SHP77 (cell line): ENCODE measurements at places on chromosomes 12 and 14.

- DNase-seq = no peak
Observed at GRCh38 chr12:57777911-57778310, 4.7 kb upstream of the TSFM start.

DNA sequence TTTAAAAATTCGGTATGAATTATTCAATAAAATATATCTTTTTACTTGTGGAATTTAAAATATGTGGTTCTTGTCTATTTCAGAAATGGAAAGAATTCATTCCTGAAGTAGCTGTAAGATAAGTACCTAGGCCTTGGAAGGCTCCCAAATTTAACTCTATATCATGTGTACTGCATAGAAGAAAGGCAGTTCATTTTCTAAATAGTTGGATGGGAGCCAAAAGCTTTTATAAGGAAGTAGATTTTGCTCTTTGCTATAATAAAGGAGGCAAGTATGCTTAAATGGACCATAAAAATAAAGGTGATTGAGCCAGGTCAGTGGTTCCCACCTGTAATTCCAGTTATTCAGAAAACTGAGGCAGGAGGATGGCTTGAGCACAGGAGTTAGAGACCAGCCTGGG lies 187.5 kb downstream of the ATXN7L3B start:
- no peak for DNase-seq

GRCh38 chr12:17680220-17680619 lies 409.8 kb downstream of the RERGL start:
- no peak for DNase-seq

DNA sequence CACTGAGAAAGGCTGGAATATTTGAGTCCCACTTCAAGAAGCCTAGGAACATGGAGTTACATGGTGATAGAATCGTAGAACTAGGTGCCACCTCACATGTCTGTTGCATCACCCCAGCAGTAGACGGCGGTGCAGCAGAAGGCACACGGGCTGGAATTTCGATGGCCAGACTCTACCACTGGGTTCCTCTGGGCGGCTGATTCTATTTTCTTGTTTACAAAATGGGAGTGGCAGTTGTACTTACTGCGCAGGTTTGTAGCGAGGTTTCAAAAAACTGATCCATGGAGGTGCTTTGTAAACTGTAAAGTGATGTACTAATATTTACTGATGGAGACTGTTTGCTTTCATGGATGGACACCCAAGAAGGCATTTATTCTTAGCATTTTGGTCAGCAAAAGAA lies 45.7 kb downstream of the WDR20 start:
- peak; percentile 41 for DNase-seq

GRCh38 chr12:27014859-27015729 lies 910 bp upstream of the TM7SF3 start:
- peak; percentile 50 for DNase-seq

GRCh38 chr14:93101181-93101580 lies 14.5 kb downstream of the ITPK1 start:
- no peak for DNase-seq

- no peak for DNase-seq
Observed at GRCh38 chr12:56137853-56138571, 9.9 kb downstream of the ESYT1 start.

DNA sequence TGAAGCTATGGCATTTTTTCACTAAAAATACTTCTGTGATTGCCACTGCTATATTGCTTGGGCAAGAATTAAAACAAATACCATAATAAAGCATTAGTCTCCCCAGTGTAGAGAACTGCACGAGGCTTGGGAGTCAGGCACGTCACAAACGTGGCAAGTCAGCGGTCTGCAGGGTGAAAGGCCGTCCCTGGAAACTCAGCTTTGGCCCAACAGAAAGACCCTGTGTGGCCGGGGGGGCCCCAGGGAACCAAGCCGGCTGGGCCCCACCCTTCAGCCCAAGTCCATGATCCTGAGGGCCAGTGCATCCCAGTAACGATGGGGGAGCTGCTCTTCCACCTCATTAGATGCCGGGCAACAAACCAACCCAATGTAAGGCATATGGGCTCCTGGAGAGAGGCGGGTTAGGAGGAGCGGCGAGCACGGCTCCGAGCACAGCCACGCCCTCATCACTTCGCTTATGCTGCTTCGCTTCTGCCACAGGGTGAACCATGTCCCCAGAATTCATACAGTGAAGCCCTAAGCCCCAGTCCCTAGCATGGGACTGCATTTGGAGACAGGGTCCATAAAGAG lies 50.9 kb upstream of the GPR68 start:
- DNase-seq = no peak

GRCh38 chr12:124758266-124759220 lies 105.1 kb downstream of the SCARB1 start:
- no peak for DNase-seq

DNA sequence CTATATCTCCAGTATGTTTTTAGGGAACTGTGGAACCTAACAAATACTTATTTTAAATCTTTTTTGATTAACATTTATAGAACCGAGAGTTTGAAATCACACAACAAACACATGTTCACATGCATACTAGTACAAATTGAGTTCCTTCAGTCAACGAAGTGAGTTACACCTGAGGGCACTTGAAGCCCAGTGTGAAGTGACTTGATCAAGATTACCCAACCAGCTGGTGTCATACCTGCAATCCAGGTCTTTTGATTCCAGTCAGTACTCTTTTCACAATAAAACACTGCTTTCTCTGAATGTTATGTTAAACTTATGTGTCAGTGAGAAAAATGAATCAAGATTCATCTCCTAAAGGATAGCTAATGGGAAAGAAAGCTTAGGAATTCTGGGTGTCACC lies 35.2 kb downstream of the VRK1 start:
- no peak for DNase-seq

DNA sequence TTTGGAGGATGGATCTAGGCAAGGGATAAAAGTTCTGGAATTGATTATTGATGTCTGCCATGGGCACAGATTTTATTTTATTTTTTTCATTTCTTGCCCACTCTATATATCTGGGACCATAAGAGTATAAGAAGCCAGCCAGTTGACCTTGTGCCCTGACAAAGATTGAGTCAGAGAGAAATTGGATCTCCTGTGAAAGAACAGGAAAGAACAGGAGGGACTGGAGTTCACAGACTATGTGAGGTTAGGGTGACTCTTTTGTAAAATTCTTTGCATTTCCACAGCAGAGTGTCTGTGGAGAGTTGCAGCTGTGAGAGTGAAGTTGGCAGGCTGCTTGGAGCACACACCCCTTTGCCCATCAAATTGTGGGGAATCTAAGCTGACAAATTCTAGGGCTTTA lies 358.4 kb upstream of the TBX3 start:
- DNase-seq = no peak

GRCh38 chr12:76084863-76085519 lies 506 bp upstream of the NAP1L1 start:
- DNase-seq = peak; percentile 75

DNA sequence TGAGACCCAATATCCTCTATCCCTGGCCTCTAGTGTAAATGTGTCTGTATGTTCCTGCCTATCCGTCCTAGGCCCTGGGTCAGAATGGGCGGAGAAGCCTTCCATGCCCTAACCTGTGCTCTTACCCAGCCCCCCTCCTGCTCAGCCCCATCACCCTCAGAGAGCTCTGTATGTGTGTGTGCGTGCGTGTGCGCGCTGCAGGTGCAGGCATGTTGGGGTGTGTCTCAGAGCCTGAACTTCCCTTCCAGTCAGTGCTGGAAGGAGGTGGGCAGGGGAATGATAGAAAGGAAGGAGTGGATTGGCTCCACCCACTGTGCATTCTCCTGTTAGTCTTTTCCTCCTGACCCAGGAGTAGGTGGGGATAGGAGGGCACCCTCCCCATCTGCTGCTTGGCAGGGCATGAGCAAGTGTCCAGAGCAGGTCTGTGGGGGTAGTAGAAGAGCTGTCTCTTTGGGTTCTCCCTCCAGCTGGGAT lies 7.2 kb downstream of the NAB2 start:
- peak; percentile 50 for DNase-seq

GRCh38 chr12:1533205-1533601 lies 61.2 kb downstream of the FBXL14 start:
- no peak for DNase-seq

- peak; percentile 86 for DNase-seq
Observed at GRCh38 chr14:28875934-28876571, 109.5 kb downstream of the FOXG1 start.

DNA sequence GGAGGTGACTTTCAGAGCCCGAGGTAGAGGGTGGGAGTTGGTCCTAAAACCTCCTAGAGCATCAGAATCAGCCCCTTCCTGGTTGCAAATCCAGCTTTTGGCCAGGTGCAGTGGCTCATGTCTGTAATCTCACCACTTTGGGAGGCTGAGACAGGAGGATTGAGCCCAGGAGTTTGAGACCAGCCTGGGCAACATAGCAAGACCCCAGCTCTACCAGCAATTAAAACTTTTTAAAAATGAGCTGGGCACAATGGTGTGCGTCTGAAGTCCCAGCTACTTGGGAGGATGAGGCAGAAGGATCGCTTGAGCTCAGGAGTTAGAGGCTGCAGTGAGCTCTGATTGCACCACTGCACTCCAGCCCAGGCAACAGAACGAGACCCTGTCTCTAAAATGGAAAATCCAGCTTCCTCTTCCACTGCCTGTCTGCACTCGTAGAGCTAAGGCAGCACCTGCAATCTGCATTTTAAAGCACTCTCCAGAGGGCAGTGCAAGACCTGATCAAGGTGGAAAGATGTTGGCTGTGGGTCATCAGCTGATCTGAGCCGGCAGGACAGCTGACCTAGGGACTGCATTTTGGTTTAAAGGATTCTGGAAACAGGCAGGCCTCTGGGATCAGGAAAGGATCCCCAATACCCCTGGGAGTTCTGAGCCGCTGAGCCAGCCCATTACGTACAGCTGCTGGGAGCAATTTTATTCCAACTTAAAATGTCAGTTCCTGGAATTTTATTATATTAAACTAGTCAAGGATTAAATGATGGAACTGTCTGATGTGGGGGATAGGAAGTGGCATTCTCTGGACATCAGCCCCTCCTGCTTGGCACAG lies 1.8 kb upstream of the TESC start:
- DNase-seq = no peak

DNA sequence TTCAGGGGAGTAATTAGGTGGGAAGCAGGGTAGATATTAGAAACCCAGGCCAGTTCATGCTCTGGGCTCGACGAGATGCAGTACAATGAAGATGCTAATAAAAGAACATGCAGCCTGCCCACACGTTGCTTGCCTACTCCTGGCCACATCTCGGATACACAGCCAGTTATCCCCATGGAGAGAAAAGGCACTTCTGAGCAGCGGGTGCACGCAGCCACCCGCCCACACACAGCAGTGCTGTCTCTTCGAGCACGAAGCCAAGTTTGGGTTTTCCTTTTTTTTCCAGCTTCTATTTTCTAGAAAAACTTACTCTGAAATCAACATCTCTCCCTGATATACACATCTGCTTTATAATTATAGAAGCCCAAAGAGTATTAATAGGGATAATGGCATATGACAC lies 85.7 kb downstream of the CIT start:
- no peak for DNase-seq

DNA sequence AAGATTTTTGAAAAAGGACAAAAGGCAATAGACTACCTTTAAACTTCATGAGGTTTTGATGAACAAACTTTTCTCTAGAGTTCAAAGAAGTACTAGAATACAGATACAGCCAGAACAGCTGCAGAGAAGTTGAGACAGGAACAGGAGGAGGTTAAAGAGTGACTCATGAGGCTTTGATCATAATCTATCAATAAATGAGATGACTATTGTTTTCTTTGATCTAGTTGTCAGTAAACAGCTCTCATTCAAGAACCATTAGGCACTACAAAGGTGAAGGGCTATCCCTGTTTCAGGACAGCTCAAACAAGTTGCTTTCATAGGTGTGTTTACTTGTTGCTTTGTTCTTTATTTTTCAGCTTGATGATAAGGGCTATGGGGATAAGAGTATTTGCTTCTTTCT lies 2.4 kb downstream of the WASHC3 start:
- DNase-seq = no peak

- peak; percentile 59 for DNase-seq
Observed at GRCh38 chr12:124904306-124905098, 9.9 kb downstream of the UBC start.

DNA sequence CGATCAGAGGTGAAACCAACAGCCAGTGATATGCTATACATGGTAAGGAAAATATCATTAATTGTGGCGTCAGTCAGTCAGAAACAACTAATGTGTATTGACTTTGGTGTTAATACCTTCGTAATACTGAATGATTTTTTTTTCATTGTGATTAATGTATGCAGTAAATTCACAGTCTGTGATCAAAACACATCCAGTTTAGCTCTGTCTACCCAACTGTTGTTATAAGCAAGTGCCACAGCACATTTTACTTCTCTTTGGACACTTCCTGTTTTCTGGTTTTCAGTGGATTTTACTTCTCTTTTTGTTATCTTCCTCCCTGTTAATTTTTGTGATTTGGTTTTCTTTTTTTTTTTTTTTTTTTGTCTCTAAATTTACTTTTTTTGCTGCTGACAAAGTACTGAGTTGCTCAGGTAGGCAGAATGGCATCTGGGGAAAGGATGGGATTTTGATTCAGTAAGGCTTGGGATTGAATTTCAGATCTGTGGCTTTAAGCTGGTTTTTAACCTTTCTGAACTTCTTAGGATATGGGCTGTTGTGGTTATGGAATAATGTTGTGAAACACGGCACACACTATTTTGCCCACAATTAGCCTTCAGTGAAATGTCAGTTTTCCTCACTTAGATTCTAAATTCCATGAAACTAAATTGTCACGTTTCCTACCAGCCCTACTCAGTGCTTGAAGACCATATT lies 604 bp downstream of the GLIPR1 start:
- DNase-seq = no peak

DNA sequence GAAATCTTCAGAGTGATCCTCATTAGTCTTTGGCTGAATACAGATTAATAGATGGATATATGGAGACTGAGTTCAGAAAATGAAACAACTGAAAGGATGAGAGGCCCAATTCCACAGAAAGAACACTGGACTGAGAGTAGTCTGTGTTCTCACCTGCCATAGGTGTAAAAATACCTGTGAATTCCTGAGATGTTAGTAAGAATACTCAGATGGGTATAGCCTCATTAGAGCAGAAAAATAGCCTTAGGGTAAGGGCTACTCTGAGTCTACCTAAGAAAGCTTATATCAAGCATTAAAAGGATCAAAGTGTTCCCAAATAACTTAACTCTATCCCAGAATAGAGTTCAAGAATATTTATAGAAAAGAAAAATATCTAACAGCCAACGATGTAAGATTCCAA lies 1510.3 kb upstream of the SEL1L start:
- no peak for DNase-seq

DNA sequence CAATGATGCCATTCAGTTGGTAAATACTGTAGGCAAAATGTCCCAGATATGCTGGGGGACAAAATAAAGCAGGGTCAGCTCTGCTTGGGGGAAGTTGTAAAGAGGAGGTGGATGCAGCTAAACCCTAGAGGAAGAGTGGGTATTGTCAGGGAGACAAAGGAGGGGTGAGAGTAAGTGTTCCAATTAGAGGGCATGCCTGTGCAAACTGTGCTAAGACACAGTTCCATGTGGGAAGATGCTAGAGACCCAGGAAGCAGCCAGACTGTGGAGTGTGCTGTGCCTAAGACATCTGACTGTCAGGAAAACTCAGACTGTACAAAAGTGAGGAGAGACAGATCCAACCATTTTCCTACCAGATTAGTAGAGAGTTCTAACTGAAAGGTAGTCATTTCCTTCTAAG lies 474.3 kb downstream of the ATP23 start:
- no peak for DNase-seq
